ENCODE measurements at places on chromosomes 6 and 20.

DNA sequence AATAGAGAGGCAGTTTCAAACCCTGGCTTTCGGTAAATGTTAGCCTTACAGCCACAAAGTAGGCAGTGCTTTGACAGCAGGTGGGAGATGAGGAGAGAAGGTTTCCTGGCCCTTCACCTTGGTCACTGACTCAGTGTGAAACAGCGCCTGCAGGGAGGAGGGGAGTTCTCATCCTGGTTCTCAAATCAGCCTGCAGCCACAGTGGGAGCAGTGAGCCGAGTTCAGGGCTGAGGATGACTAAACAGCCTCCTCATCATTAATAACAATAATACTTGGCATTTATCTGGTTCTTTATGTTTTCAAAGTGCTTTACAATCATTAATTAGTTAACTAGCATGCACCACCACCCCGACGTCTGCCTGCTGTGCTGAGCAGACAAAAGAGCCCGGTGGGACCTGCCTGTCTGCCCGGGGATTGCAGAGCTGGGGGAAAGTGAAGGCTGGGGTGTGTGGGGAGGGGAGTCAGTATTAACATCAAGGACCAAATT, 59.6 kb downstream of the PRDM1 start:
- no peak for DNase-seq

GRCh38 chr20:41018153-41018552, 10.5 kb upstream of the TOP1 start:
- DNase-seq, result no peak

DNA sequence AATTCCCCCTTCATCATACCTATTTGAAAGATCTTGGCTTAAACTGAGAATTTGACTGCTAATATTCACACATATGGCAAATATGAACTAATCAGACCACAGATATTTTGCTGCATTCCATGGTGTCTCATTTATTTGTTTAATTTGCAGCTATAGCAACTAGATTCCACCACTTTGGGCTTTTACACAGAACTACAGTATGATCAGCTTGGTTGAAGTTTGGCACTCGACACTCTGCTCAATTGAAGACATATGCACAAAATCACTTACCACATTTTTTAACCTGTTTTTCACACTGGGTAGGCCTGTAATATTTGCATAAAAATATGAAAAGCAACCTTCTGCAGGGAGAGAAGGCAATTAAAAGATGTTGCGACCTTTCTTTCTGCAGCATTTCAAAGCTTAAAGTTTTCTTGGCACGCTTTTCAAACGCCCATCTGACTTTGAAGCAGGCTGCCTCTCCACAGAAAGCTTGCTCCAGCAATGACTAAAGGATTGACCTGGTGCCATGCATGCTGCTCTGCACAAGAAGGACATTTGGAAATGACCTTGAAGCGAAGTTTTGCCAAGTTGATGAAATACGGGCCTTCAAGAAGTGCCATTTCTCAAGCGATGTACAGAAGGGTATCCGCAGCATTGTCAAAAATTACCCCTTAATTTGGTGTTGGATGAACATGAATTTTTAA, 126.7 kb downstream of the AIG1 start:
- DNase-seq, result no peak

- no peak for DNase-seq
Observed at GRCh38 chr6:161463071-161463470, 189.2 kb upstream of the AGPAT4 start.

- no peak for DNase-seq
Observed at GRCh38 chr6:11975353-11975977, 36.6 kb upstream of the HIVEP1 start.

- DNase-seq, result no peak
Observed at GRCh38 chr6:44367681-44368080, 19.8 kb upstream of the CDC5L start.

DNA sequence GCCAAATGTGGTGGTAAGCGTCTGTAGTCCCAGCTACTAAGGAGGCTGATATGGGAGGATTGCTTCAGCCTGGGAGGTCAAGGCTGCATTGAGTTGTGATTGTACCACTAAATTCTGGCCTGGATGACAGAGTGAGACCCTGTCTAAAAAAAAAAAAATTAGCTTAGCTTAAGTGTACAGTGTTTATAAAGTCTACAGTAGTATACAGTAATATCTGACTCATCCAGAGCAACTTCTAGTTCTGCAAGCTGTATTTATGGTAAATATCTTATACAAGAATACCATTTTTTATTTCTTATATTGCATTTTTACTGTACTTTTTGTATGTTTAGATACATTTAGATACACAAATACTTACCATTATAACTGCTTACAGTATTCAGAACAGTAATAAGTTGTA, 58.1 kb downstream of the UQCC1 start:
- DNase-seq, result no peak

- DNase-seq, result no peak
Observed at GRCh38 chr6:83490217-83490807, 22.0 kb upstream of the PRSS35 start.

DNA sequence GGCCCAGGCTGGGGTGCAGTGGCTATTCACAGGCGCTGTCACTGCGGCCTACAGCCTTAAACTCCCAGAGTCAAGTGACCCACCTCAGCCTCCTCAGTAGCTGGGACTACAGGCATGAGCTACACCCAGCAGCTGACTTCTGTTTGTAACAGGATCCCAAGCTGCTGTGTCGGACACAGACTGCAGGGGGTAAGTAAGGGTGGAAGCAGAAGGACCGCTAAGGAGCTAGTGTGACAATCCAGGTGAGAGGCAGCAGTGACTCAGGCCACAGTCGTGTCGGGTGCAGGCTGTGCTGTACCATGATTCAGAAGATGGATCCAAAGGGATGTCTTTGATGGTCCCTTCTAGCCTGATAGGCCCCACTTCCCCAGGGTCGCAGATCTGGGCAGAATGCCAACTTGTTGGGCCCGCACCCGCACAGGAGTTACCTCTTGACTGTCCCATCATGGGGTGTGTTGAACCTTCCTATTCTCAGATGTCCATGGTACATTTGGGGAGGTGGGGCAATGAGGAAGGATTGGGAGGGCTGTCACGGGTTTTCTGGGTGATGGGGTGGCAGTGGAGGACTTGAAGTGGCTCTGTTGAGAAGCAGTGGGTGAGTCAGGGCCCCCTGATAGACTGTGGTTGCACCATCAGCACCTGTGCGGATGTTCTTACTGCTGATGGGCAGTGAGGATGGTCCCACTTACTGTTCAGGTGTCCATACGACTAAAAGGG, 25.3 kb downstream of the AAR2 start:
- DNase-seq, result no peak

DNA sequence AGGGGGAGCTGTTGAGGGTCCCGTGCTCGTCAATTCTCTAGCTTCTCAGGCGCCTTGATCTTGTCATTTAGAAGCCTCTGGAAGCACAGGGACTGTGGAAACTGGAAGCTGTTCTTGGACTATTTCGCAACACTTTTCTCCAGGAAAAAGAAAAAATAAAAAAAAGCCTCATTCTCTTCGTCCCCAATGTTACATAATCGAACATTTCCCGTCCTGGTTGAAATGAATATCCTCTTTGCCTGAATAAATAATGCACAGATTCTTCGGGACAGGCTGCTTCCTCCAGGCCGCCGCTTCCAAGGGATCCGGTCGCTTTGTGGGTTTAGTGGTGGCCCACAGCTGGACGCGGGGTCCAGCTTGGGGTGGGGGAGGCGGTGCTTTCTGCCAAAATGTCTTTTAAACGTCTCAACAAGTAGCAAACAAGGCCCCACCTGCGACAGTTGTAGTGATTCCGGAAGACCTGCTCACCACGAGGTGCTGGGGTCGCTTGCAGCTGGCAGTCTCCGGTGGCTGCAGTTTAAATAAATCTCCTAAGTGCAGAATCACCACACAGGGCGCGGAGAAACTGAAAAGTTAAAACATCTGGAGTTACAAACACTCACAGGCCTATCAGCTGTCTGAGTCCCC, 125.9 kb upstream of the ESR1 start:
- DNase-seq, result no peak

GRCh38 chr6:137709424-137710236, 157.4 kb upstream of the TNFAIP3 start:
- DNase-seq, result no peak

- no peak for DNase-seq
Observed at GRCh38 chr20:5967469-5967868, 17.0 kb downstream of the MCM8 start.

DNA sequence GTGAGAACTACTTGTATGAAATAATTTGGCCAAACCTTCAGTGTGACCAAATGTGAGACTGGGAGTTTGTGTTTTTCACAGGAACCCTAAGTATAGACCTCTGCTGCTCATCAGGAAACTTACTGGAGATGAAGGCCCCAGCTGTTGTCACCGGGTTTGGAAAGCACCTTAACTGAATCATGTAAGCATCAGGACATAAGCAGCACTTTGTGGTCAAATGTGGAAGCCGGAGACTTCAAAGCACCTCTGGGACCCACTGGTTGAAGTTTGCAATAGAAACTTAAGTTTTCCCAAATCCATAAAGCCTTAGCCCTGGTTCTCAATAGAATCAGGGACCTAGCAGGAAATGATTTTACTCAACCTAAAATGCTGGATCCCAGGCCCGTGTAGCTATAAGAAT, 14.3 kb downstream of the TTPAL start:
- DNase-seq, result no peak

- DNase-seq, result no peak
Observed at GRCh38 chr6:6622501-6622900, 34.0 kb downstream of the LY86 start.

- DNase-seq, result no peak
Observed at GRCh38 chr6:20763296-20763695, 229.0 kb downstream of the CDKAL1 start.

DNA sequence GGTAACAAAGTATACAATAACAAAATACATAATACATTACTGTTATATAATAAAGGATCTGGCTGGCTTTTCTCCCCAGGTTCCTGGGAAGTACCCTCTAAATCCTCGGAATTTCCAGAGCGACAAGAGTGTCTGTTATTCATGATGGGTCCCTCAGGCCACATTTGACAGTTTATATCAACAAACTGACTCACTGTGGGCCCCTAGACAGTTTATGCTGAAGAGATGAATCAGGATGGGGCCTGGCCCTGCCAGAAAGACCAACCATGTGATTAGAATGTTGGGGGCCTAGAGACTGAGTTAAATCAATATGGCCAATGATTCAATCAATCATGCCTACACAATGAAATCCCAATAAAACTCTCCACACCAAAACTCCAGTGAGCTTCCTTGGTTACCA, 13.5 kb downstream of the USP45 start:
- no peak for DNase-seq

DNA sequence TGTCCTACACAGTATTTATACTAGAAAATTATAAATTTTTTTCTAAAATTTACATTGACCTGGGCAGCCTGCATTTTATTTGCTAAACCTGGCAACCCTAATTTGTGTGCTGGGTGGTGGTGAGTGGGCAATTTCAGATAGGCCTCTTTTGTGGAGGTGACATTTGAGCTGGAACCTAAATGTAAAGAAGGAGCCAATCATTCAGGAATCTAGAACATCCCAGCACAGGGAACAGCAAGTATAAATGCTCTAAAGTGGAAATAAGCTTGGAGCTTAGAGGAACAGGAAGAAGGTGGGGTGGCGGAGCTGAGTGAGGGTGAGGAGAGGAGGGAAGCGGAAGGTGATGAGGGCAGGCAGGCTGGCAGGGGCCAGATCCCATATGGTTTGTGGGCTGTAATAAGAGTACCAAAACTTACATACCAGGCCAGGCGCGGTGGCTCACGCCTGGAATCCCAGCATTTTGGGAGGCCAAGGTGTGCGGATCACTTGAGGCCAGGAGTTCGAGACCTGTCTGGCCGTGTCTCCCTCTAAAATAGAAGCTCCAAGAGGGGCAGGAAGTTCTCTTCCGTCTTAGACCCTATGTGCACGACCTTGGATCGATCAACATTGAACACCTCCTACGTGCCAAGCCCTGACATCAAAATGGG, 549 bp upstream of the CSE1L start:
- DNase-seq, result no peak

- DNase-seq, result no peak
Observed at GRCh38 chr20:22404419-22405170, 179.8 kb downstream of the FOXA2 start.

DNA sequence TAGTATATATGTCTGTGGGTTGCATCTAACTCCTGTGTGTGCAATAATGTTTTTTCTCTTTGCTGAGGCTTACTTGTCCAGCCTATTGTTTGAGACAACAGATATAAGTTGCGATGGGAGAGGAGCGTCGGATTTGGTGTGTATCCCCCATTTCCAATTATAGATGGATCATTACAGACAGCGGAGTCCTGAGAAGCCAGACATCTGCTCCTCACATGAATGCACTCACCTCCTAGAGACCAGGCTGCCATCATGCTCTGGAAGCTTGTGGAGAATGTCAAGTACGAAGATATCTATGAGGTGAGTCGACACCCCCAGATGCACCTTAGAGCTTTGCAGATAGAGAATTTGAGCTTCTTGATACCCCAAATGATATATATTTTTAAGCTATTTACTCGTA, at the start of gene TFAP2B:
TFAP2B (plus strand) TSS at position 199 of the 400 bp plus-strand sequence; CDS start at position 220, 21 bp downstream.
- no peak for DNase-seq

DNA sequence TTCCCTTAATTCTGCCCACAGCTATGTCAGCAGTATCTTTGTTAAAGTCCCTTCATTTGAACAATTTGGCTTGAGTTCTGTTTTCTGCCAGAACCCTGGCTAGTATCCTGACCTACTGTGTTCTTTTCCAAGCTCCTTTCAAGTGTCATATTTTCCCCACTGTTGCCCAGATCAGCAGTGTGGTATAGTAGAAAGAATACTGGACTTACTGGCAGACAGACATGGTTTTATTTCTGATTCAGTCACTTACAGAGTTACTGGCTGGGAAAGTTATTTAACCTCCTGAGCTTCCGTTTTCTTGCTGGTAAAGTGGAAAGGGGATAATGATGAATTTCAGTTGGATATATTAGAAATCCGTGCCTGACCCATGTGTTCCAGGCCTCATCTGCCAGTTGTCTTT, 39.8 kb upstream of the RAB23 start:
- DNase-seq, result no peak

DNA sequence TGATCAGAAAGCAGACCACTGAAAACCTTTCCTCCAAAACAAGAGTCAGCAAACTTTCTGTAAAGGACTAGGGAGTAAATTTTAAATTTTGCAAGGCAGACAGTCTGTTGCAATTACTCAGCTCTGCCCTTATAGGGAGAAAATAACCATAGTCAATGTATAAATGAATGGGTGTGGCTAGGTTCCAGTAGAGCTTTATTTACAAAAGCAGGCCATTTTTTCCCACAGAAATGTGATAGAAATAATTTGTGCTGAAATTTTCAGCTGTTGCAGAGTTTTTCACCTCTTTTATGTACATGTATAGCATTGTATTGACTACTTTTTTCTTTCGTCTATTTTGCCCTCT, 7.7 kb downstream of the AMD1 start:
- no peak for DNase-seq

GRCh38 chr20:41027872-41028358, 707 bp upstream of the TOP1 start:
- no peak for DNase-seq

GRCh38 chr6:157982563-157983405, 1.1 kb downstream of the SYNJ2 start:
- no peak for DNase-seq

DNA sequence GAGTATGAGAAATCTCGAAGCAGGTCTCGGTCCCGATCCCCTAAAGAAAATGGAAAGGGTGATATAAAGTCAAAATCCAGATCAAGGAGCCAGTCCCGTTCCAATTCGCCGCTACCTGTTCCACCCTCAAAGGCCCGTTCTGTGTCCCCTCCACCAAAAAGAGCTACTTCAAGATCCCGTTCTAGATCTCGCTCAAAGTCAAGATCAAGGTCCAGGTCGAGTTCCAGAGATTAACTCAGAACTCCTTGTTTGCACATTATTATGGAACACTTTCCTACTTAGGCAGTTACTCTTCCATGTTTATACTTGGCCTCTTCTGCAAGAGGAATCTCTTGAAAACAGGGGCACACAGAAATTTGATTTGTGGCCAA, 3.1 kb downstream of the SRSF6 start:
- no peak for DNase-seq

Data from epithelial cell of proximal tubule (primary cell).